GM23248 (cell line): ENCODE measurements at places on chromosomes 2 and 18.

DNA sequence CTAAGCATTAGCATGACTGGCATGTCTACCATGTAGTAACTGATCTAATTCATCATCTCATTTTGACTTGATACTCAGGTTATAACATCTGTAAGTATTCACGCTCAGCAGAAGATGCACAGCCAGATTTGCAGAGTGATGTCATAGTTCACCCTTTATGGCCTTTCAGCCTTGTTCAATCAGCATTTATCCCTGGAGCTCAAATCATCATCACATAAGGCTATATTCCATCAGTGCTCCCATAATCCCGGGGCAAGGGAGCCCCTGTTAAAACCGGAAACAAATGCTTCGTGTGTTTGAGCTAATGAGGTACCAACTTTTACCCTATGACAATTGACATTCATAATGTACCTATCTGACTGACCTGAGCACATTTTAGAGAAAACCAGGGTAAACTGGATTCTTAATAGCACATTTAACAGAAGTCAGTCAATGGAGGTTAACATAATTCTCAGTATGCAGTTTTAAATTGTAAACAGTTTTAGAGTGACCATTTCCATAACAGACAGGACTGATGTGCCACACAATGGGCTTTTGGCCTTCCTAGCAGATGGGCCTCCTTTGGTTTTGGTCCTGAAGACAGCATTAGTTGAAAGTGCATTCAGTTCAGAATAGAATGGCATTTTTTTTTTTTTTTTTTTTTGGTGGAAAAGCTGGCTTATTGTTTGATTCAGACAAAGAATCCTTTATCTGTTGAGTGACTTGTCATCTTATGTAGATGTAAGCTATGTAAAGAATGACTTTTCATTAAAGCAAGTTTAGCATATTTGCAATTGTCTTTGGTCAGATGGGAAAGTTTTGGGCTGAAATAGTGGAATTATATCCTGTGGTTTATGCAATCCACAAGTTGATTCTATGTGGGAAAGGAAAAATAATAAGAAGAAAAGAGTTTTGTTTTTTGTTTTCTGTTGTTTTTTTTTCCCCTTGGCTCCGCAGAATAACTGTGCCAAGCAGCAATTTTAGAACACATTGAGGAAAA is 866.0 kb upstream of the ACVR2A start:
- H3K36me3 ChIP-seq, result no peaks in the 10 kb centered on the region
- no peak overlapping the region for H3K4me3 ChIP-seq
- H3K4me1 ChIP-seq, result peaks cover 33% of the 10 kb centered on the region
- peak; percentile 41 for DNase-seq
- H3K27ac ChIP-seq, result peak overlapping the region; percentile 25; the same call in 1 of the 2 replicates

GRCh38 chr2:172234716-172235691 is 132.3 kb upstream of the DLX2 start:
- no peaks in the 10 kb centered on the region for H3K36me3 ChIP-seq
- H3K4me1 ChIP-seq, result peaks cover 11% of the 10 kb centered on the region
- no peak overlapping the region for H3K27ac ChIP-seq

GRCh38 chr2:217832115-217832514 is 170.7 kb downstream of the TNS1 start:
- peaks cover 29% of the 10 kb centered on the region for H3K4me1 ChIP-seq
- no peak overlapping the region for H3K4me3 ChIP-seq
- DNase-seq, result no peak
- H3K27ac ChIP-seq, result no peak overlapping the region
- H3K36me3 ChIP-seq, result peaks cover 39% of the 10 kb centered on the region
- no peaks in the 10 kb centered on the region for H3K27me3 ChIP-seq

GRCh38 chr2:101657787-101658186 is 39.7 kb upstream of the MAP4K4 start:
- H3K4me3 ChIP-seq, result no peak overlapping the region
- peaks cover 10% of the 10 kb centered on the region for H3K4me1 ChIP-seq
- H3K36me3 ChIP-seq, result no peaks in the 10 kb centered on the region
- no peaks in the 10 kb centered on the region for H3K27me3 ChIP-seq

GRCh38 chr18:35616664-35617423 is 35.3 kb downstream of the GALNT1 start:
- DNase-seq, result peak; percentile 76
- H3K36me3 ChIP-seq, result no peaks in the 10 kb centered on the region
- H3K27me3 ChIP-seq, result no peaks in the 10 kb centered on the region
- H3K4me3 ChIP-seq, result no peak overlapping the region
- no peak overlapping the region for H3K27ac ChIP-seq

GRCh38 chr2:232328032-232328422 is 50.5 kb upstream of the ALPP start:
- no peak for DNase-seq
- H3K4me3 ChIP-seq, result no peak overlapping the region
- H3K27ac ChIP-seq, result no peak overlapping the region
- no peaks in the 10 kb centered on the region for H3K27me3 ChIP-seq

DNA sequence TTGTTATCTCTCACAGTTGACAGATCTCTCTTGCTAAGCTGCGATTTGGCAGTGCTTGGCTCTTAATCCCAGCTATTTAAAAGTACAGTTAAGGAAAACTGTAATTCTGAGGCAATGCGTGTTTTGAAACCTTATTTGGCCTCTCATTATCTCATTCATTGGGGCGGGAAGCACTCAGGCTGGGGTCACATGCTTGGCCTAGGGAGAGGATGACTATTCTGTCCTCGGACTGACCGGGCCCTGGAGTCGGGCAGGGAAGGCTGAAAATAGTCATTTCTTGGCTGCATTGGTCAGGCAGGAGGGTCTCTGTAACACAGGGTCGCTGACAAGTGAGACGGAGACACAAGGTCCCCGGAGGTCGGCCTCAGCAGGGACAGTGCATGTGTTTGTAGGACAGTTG is 20.2 kb upstream of the EMILIN2 start:
- H3K36me3 ChIP-seq, result no peaks in the 10 kb centered on the region
- DNase-seq, result peak; percentile 69
- peak overlapping the region; percentile 52 for H3K27ac ChIP-seq
- H3K27me3 ChIP-seq, result no peaks in the 10 kb centered on the region

DNA sequence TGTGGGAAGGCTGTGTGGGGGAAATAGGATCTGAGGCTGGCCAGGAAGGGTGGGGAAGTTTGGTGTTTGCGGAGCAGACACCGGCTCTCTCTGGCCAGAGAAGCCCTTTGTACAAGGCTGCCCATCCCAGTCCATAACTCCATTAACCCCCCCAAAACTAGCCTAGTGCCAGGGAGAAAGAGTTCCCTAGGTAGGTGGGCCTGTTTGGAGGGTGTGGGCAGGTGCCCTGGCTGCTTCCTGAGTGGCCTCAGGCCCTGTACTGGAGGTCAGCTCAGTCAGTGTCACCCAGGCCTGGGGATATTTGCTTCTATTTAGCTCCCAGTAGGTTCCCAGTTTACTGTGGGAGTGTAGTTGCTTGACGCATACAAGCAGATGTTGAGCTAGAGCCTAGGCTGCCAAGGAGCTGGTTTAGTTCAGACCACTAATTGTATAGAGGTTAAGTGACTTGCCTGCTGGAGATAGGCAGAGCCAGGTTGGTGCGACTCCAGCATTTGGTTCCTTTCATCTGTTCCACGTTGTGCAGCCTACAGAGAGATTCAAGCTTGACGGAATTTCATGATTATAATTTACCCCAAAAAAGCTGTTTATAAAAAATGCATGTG is 2.9 kb upstream of the GREB1 start:
- H3K27ac ChIP-seq, result no peak overlapping the region
- no peaks in the 10 kb centered on the region for H3K4me1 ChIP-seq
- H3K27me3 ChIP-seq, result peaks cover 40% of the 10 kb centered on the region
- H3K4me3 ChIP-seq, result no peak overlapping the region

DNA sequence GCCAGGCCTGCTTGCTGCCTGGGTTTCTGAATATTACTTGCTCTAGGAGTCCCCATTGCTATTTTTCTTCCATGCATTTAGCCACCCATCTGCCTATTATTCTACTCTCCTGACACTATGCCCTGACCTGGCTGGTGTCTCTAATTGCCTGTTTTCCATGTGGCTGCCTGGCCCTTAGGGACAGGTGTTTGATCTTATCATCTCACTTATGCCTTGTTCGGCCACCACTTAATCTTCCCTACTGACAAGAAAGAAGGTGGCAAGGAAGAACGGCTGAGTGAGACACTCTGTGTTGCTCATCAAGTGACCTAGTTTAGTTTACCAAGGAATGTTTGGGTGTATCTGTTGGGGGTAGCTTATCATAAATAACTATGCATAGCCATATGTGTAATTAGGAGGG is 50.4 kb upstream of the RAPH1 start:
- DNase-seq, result peak; percentile 61
- no peaks in the 10 kb centered on the region for H3K27me3 ChIP-seq
- peaks cover 53% of the 10 kb centered on the region for H3K4me1 ChIP-seq
- H3K36me3 ChIP-seq, result no peaks in the 10 kb centered on the region
- peak overlapping the region; percentile 39; the same call in 1 of the 2 replicates for H3K4me3 ChIP-seq
- H3K27ac ChIP-seq, result peak overlapping the region; percentile 81

DNA sequence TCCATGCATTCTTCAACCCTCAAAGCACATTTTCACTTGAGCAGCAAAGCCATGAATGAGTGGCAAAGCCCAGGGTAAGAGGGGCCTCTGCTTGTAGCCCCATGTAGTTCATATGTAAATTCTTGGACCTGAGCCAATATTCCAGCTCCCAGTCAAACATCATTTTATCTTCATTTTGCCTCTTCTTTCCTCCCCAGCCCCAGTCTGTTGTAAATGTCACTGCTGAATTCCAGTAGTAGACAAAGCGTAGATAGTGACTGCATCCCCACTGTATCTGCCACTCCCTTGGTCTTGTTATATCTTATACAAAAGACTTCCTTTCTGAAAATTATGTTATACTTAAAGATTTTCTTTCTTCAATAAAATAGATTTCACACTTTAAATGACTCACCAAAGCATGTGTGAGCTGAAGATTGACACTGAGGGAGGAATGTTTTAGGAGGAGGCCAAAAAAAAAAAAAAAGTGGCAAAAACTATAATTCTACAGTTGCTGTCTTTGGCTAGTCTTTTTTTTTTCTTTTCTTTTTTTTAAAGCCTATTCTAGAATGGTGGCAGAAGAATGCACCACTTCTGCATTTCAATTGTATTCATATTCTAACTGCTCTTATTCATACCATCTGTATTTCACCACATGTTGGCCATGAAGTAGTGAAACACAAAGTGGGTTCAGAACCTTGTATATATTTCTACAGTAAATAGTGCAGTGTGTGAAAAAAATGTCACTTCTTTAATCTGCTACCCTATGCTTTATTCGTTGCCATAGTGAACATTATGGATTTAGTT is 306.1 kb downstream of the CPS1 start:
- DNase-seq, result no peak
- no peak overlapping the region for H3K4me3 ChIP-seq
- H3K27me3 ChIP-seq, result no peaks in the 10 kb centered on the region
- H3K36me3 ChIP-seq, result no peaks in the 10 kb centered on the region
